ENCODE measurements at places on chromosomes 1 and 21.

- DNase-seq, result no peak
Observed at GRCh38 chr21:40723317-40723716, 123.6 kb downstream of the DSCAM start.

GRCh38 chr1:156259805-156260204 is 11.9 kb upstream of the PAQR6 start:
- no peak for DNase-seq

GRCh38 chr21:42747276-42747701 is 93.9 kb downstream of the PDE9A start:
- no peak for DNase-seq

- DNase-seq, result no peak
Observed at GRCh38 chr1:191579019-191579418, 579.2 kb upstream of the RGS18 start.

DNA sequence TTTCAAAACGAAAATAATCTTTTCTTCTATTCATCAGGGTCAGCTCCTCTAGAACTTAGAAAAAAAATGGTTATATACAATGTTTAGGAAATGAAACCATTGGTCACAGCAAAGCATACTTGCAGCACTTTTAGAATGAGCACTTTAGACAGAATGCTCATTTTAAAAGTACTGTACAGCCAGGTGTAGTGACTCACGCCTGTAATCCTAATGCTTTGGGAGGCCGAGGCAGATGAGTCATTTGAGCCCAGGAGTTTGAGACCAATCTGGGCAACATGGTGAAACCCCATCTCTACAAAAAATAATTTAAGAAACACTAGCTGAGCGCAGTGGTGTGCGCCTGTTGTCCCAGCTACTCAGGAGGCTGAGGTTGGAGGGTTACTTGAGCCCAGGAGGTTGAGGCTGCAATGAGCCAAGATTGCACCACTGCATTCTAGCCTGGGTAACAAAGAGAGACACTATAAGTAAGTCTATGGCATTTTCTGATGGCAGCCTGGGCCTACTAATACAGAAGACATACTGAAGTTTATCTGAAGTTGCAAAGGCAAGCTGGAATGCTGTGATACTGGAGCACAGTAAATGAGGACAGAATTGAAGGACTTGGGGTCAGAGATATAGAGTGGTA is 48.9 kb upstream of the ZNF326 start:
- DNase-seq, result no peak

DNA sequence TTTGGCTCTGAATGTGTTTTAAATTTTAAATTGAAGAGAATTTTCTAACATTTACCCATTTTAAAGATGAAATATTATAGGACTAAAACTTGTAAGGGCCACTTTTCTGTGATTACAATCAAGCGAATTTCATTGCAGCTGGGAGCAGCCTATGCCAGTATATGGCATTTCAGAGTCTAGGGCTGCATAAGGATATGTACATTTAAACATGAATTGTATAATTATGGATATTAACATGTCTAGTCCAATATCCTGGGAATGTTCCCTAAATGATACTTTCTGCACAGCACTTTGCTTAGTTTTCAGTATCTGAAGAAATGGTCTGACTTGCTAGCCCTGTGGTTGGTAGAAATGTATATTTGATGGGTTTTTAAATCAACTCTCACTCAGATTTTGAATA is 8.4 kb downstream of the KCNJ15 start:
- DNase-seq, result no peak

DNA sequence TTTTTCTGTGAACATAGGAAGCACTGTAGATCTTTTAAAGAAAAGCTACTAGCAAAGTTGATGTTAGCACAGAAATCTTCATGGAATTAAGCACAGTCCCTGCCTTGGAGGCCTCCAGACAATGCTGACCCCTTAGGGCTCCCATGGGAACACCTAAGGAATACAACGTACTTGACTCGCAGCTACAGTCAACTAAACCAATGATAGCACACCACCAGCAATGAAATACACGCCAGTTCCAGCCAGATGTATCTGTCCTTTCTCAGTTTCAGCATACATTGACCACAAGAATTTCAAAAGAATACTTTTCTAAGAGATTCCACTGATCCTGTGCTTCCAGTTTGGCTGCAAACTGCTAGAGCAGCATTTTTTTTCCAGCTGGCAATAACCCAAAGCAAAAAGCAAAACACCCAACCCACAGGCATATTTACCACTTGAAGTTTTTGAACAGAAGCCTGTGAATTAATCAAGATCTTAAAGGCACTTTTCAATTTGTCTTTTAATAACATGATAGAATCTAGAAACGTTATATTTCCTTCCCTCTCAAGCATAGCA is 42.8 kb upstream of the KRTAP11-1 start:
- no peak for DNase-seq
